ENCODE measurements at places on chromosomes 5 and 9.

GRCh38 chr5:67620424-67621397, 424.1 kb upstream of the CD180 start:
- DNase-seq: no peak

DNA sequence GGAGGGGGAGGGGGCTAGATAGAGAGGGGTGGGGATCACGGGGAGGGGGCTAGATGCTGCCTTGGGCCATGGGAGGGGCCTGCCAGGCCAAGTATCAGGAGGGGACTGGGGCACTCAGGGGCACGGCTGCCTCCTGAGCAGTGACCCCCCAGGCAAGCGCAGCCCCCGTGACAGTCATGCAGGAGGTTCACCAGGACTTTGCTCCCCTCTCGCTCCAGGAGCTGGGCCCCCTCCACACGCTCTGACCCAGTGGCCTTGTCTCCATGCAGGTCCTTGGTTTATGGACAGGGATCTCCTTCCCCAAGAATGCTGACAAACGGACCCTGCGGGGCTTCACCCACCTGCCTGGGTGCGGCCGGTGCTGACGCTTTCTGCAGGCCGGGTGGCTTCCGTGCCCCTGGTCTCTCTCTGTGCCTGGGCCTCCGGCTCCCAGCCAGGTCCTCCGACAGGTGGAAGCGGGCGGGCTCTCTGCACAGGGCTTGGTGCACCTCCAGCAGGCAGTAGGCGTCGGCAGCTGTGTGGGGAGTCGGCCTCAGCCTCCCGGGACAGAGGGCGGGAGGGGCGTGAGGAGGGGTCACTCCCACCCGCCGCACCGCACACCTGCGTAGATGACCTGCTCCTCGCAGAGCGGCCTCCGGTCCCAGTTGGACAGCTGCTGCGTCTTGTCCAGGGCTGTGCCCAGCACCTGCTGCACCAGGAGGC, 46.8 kb upstream of the NRARP start:
- DNase-seq: peak; percentile 37

DNA sequence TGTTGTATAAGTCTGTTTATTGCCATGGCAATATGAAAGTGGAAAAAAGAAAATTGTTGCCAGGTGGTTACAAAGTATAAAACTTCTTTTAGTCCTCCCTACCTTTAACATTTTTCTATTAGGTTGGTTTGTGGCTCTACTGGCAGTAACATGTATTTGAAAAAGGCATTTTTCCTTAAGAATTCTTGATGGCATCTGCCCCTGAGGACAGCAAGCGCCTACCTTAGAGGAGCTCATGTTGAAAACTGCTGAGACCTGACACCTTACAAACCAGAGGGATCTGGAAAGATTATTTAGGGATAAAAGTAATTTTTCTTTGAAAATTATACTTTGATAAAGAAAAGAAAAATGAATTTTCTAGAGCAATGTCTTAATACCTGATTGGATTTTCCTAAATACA, 208.1 kb downstream of the CAVIN4 start:
- DNase-seq: no peak

GRCh38 chr5:73496984-73497457, 1.2 kb upstream of the BTF3 start:
- no peak for DNase-seq

DNA sequence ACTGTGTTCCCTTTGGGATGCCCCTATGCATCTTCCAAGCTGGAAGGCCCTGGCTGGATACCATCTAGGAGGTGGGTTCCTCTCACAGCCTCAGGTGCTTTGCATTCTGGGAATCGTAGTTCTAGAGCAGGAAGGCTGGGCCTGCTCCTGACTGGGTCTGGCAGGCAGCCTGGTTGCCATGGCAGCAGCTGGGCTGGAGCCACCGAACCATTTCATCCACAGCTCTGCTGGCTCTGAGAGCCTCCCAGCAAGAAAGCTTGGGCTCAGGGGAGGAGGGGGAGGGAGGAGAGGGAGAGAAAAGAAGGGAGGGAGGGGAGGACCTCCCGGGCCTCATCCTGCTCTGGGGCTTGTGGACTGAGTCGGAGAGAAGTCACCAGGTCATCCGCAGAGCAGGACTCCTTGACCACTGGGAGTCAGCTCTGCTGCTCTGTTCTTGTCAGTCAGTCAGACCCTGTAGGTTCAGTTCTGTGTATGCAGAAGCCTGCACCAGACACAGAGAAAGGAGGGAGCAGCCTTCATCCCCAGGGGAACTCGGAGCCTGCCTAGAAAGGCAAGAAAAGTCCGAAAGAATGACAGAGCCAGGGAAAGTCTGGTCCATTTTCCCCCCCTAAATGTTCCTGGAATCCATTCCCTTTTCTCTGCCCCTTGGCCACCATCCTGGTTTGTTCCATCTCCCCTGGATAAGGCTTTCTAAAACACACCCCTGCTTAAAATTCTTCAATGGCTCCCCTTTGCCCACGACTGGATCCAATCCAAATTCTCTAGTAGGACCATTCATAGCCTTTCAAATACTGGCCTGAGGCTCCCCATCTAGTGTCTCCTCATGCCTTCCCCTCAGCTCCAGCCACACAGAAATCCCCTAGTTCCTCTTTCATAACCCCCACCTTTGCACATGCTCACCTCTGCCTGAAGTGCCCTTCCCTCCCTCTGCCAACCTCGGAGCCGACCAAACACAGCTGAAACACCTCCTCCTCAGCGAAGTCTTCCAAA, 65.4 kb upstream of the ARAP3 start:
- DNase-seq: no peak

- DNase-seq: no peak
Observed at GRCh38 chr9:28378231-28378630, 805.0 kb upstream of the C9orf72 start.

DNA sequence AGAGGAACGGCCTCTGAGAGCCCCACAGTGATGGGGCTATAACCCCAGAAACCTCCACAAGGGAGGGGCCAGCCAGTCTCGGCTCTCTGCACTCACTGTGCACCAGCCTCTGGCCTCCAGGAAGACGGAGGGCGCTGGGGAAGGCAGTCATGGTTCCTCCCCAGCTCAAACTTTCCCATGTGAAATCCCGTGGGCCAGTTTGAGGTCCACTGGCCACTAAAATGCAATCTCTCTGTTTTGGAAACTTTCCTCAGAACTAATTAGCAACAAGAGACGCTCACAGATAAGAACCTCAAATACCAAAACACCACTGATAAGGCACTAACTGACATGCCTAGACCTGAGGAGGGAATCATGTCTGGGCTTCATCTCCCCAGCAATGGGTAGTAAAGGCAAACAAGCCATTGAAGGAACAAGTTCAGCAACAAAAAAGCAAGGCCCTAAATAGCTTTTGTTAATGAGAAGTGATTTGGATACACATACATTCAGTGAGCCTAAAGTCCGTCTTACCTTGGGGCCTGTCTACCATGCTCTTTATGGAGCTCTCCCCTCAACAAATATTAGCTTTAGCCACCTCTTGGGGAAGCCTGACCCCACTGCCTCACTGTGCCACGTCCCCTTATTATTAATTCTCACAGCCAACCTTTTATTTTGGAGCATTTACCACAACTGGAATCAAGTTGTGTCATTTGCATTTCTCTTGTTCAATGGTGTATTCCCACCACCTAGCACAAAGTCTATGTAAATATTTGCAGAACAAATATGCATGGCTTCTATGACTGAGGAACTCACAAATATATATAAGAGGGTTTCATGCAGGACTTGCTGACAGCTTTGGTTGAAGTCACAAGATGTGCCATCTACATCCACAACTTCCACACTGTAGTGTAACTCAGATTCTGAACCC, 56.1 kb upstream of the GLRX start:
- no peak for DNase-seq

GRCh38 chr9:133610845-133611244, 1.7 kb upstream of the FAM163B start:
- no peak for DNase-seq

DNA sequence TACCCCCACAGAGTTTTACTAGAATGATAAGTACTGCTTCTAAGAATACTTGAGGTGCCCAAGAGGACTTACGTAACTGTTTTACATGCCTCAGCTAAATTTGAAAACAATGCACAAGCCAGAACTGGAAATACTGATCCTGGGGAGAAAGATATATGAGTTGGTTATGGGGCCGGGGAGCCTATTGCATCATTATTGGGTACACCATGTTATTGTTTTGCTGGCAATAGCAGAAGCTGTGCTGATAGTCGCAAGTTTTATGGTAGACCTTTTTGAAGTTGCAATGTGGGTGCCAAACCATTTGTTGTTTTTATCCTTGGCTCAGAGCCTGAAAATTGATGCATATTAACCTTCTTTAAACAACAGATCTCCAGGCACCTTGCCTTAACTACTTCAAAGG, 108.4 kb upstream of the DHFR start:
- DNase-seq: no peak

Data from activated CD8-positive, alpha-beta memory T cell treated with anti-CD3 and anti-CD28 coated beads for 24 hours (primary cell).